ENCODE measurements at places on chromosomes 16 and 17. TPM values are rescaled to one million over a fixed set of nuclear protein-coding genes. Genes with fewer than 3 reads are reported as not detected.
A peak's percentile ranks its signal among the peaks of the same experiment; 100 is the strongest.

DNA sequence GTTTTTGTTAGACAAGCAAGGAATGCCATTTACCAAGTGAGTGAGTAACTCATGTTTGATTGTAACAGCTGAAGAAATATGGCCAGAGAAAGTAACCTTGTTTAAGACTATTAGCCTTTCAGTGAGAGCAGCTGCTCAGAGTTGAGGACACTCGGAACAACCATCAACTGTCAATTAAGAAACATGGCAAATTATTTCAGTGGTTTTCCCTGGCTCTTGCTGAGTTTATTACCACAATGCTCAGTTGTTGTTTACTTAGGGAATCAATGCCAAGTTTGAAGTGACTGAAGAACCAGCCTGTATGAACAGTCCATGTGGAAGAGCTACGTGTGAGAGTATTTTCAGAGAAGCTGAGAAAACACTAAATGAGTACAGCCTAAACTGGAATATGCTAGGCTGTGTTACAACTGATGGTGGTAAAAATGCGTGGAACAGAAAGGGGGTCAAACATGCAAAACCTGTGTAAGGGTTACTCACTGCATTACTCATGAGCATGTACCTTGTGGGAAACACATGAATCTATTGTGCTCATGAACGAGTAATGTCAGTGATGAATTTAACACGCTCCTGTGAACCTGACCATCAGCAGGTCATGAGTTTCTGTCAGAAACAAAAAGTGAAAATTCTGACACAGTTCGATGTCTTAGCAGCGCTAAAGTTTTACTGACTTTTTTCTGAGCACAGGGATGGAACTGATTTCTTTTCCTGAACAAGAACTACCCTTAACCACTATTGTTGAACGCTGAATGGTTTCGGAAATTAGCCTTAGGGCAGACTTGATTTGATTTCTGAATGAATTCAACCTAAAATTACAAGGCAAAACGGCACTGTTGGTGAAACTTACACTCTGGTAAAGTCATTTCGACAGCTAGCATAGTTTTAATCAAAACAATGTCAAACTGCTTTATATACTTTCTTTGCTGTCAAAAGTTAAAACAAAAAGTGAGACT lies 33.5 kb downstream of the GNA13 start:
- no peak for DNase-seq

GRCh38 chr16:63596716-63597115 lies 1525.1 kb downstream of the CDH11 start:
- no peak for DNase-seq

DNA sequence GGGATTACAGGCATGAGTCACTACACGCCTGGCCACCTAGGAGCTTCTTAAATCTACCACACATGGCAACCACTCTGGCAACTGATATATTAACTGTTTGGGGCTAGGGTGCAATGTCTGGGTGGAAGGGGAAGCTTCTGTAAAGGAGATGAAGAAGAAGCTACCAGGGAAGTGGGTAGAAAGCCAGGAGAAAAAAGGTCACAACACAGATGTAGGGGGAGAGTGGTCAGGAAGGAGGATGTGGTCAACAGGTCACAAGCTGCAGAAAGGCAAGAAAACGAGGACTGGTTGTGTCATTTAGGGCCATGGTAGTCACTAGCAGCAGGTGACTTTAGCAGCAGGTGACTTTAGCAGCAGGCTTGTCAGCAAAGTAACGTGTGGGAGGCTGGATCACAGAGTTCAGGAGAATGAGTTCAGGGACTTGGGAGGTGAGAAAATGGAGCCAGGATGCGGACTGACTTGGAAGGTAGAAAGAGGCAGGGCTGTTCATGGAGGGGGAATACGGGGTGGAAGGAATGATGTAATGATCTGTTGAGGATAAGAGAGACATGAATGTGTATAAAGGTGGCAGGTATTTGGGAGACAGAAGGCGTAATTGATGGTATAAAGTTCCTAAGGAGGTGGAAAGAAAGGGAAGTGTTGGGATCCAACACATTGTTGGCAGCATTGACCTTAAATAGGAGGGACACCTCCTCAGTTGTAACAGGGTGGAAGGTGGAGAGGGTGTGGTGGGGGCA lies 16.3 kb upstream of the WFIKKN2 start:
- no peak for DNase-seq

GRCh38 chr17:67993153-67993997 lies 2.9 kb downstream of the C17orf58 start:
- peak; percentile 81 for DNase-seq

Gene KRT39
- 2.4 TPM for total RNA-seq

Gene PLCG2
- total RNA-seq = 29.9 TPM

All from umbilical cord (tissue), 2 donors.